Left renal pelvis (tissue), 4 donors: ENCODE measurements at places on chromosomes 6 and 20.

DNA sequence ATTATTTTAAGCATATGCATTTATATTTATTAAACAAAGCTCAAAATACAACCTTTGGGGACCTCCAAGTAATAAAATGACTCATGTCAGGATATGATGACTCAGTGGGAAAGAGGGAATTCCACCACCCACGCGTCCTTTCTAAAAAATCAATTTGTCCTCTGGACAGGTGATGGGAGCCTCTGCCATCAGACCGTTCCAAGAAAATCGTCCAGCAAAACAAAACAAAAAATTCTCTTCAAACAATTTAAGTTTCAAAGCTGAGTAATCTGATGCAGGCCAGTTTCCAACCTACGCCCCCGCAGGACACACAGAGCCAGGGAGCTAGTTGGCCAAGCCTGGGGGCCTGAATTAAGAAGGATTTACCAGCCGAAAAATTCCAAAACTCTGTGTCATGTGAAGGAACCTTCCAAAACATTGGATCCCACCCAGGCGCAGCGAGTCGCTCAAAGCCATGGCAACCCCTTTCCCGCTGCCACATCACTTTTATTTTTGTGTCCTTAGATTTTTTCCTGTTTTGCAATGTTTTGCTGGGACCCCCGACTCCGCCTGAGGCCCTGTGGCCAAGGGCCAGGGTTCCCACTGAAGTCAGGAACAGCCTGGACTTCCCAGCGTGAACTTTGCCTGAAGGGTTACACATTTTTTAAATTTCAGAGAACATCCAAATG, 95.3 kb downstream of the NFATC2 start:
- no peak for DNase-seq

- DNase-seq, result no peak
These were observed 9.9 kb upstream of the HEBP2 start for GRCh38 chr6:138393871-138394783.

DNA sequence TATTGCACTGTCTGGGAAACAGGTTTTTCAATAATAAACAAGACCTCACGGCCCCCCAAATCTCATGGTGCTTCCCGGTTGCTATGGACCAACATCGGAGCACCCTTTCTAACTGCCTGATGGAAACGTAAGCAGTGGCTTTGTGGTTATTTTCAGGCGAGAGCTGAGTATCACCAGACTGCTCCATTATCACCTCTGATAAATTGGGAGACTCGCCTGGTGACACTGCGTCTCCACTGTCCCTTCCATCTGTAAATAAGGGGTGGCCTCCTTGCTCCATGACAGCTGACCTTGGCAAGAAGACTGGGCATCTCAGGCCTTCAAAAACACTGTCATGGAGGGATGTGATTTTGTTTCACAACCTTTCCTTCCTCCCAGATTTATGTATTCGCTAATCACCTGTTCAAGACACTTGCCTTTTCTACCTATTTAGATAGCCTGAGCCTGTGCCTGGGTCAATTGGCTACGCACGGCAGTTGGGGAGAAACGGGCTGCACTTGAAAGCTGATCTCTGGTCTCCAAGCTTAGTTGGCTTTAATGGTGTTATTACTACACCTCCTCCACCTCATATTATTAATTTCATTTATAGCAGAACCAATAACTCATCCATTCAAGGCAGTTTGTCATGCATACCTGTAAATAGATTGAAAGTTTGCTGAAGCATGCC, 17.7 kb upstream of the CDH4 start:
- no peak for DNase-seq

- no peak for DNase-seq
These were observed 1.0 kb downstream of the TSHZ2 start for GRCh38 chr20:52972965-52973819.

GRCh38 chr6:12456343-12456742, 166.2 kb downstream of the EDN1 start:
- no peak for DNase-seq

- no peak for DNase-seq
These were observed 9.7 kb downstream of the BACH2 start for GRCh38 chr6:90286884-90287488.

- DNase-seq, result no peak
These were observed 47.9 kb downstream of the QRSL1 start for GRCh38 chr6:106677282-106677681.

- DNase-seq, result no peak
These were observed 8.0 kb downstream of the CDC5L start for GRCh38 chr6:44395501-44395900.

DNA sequence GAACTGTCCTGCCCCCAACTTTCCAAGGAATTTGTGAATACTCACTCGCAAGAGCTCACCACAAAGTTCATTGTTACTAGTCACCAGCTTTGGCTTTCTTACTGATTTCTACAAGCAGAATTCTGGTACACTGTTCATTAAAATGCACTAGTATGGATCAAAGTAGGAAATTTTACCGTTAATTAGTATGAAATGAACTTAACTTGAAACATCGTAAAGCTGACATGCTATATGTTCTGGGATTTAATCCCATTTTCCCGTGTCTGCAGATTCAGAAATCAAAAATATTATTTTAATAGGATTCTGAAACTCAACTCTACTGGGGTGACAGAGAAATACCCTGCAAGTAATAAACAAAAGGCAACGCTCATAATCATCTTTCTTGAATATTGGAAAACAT, 399.3 kb downstream of the DOK5 start:
- no peak for DNase-seq

DNA sequence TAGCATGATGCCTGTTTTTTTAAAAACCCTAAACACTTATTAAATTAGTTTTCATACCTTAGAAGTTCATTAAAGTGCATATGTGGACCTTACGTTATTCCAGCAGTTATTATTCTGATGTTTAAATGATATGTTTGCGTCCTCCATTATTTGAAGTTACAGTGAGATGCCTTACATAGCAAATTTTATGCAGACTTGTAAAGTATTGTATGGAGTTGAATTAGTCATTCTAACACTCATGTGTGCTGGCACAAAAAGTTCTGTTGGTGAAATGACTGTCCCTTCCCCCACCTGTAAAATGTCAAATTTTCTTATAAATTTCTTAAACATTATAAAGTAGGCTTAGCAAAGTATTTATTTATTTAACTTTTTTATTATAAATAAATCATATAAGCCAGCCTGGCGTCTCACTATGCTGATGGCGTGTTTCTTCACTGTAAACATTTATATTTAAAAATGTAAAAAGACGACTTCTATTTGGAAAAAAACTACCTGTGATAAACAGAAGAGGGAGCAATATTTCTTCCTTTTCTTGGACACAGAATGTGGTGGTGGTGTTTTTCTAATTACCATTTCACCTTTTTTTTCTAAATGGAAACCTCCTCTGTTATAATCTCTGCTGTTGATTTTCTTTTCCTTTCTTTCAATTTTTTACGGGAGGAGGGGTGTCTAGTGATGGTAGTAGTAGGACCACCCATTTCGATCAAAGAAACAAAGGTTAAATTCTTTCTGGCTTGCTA, 155.4 kb downstream of the RFPL4B start:
- no peak for DNase-seq
